ENCODE measurements at places on chromosomes 5 and 9.

GRCh38 chr9:71891557-71892189 is 19.3 kb downstream of the ABHD17B start:
- DNase-seq = no peak

DNA sequence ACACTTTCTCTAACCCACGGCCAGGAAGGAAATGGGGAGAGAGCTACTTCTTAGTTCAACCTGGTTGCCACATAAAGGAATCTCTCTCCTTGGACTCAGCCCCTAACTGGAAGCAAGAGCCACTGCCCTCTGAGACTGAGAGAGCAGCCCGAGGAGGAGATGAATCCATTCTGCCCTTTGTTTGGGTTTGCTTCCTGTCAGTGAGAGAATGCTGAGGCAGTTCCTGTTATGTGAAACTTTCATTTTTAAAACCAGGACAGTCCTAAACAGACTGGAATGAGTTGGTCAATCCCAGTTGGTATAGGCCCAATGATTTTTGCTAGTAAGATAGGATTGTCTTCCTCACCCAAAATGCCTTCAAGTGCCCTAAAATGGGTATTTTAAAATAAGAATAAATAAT is 205.1 kb downstream of the NTRK2 start:
- no peak for DNase-seq

DNA sequence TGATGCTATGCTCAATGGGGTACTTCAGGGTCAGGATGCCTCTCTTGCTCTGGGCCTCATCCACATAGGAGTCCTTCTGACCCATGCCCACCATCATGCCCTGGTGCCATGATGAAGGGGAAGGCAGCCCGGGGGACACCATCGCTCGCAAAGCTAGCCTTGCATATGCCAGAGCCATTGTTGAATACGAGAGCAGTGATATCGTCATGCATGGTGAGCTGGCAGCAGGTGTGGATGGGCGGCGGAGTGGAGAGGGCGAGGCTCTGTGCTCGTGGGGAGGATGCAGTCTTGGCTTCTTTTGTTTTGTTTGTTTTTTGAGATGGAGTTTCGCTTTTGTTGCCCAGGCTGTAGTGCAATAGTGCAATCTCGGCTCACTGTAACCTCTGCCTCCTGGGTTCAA is 17.2 kb upstream of the SPZ1 start:
- no peak for DNase-seq

DNA sequence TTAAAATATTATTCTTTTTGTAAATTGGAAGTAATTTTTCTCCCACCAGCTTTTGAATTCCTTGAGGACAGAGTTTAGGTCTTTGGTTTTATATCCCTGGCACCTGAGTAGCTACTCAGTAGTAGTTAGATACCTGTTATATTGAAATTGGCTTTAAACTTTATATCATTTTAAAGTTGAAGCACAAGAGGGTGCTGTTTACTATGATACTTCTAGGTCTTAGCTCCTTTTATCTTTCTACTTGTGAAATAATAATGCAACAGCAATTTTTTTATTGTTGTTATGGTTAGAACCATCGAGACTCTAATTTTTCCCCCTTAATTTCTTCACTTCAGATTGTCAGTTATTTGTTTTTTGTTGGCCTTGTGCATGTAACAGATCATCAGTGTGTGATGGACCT is 46.3 kb downstream of the AP3S1 start:
- DNase-seq = no peak

DNA sequence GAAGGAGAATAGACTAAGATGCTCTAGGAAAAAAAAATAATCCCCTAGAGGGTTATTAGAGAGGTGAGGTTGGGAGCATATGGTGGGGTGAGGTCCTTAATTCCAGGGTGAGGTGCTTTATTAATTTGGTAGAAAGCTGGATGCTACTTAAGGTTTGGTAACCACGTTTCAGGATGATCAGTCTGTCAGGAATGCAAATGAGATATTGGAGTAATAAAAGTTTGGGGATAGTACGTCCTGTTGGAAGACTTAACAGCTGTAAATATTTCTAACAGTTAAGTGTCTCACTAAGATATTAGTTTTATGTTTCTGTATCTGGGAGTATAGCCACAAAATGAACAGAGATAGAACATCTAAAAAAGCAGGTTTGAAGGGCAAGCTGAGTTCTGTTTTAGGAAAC is 578.9 kb downstream of the CETN3 start:
- no peak for DNase-seq

DNA sequence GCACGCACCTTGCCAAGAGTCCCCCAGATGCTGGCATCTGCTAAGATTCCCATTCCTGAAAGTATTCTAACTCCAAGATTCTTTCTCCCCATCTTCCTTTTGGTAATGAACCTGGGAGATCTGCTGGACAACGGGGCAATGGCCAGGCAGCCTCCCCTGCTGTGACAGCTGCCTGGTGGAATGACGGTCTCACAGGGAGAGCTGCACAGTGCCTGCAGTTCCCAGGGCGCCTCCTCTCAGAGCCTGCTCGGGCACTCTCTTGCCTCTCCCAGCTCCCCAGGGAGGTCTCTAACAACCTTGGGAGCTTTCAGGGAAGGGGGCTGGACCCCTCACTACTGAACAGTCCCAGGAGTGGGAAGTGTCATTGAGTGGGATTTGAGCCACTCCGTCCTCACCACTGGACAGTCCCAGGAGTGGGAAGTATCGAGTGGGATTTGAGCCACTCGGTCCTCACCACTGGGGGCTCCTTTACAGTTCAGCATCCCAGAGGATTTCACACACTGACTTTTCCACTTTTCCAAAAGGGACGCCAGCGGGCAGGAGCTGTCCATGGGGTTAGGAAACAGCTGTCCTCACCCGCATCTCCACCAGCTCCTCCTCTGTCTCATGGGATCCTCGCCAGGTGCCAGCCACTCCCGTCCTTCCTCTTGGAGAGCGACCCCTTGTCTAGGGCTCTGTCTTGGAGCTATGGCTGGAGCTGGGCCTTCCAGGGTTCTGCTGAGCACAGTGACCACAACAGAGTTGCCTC is 65.7 kb downstream of the ADAMTS2 start:
- no peak for DNase-seq

DNA sequence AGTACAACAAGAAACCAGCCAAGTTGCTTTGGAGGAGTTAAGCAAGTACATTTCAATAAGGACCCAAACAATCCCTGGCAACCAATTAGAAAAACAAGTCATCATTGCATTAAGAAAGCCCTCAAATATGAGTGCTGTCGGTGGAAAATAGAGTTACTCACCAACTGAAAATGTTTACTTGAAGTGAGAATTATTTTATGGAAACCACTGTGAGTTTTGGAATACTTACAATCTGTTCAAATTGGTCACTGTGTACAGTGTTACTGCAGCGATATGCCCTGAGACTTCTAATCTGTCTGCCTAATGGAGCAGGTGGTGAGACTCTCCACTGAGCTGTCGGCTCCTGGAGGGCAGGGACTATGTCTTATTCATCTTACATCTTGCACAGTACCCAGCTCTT is 1073.2 kb upstream of the DMAC1 start:
- no peak for DNase-seq

- peak; percentile 39 for DNase-seq
Measured at GRCh38 chr5:73902327-73903051, 276.5 kb downstream of the ARHGEF28 start.
